Esophagus muscularis mucosa (tissue), 4 donors: ENCODE measurements at places on chromosomes 6 and 20. TPM values are rescaled to one million over a fixed set of nuclear protein-coding genes. Genes with fewer than 3 reads are reported as not detected.

Gene ZSCAN12
- 4.0 TPM for total RNA-seq

Gene SIRPB2
- total RNA-seq, result 4.7 TPM

Gene DNPH1
- 60.5 TPM for total RNA-seq

Gene NPEPL1
- total RNA-seq, result 56.9 TPM

Gene STMND1
- total RNA-seq, result not detected

Gene FNDC1
- 0.84 TPM for total RNA-seq

Gene PREX1
- total RNA-seq, result 23.7 TPM

Gene C6orf15
- not detected for total RNA-seq

Gene DDRGK1
- total RNA-seq, result 68.6 TPM
